ENCODE measurements at places on chromosomes 5 and 9.

DNA sequence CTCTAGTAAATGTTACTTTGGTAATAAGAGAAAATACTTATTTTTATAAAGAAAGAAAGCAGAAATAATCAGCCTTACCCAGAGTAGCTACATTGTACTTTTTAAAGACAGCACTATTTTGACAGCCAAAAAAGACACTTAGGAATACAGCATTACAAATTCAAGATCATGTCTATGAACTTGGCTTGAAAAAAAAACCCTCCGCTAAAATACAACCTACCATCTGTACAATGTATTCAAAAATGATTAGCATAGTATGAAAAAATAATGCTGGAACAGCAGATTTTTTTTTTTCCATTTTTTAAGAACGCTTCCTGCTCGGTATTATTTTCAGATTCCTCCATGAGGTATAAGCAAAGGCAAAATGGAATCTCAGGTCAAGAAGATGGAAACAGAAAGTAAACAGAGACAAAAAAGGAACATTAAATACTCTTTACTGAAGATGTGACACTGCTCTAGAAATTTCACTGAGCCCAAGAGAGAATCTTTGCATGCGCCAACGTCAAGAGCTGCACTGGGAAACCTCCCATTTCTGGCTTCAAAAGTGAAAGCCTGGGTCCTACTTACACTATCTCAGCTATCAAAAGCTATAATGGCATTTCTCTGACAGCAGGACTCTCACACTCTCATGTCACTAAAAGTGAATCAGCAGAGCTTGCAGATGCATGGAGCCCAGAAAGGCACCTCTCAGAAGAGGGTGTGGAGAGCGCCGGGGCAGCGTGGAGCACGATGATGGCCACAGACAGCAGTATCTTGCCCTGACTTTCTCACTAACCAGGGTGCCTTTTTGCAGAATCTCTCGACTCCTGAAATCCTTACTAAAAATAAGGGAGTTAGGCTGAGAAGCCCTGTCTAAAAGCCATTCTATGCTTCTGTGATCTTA is 167.4 kb downstream of the ELAVL2 start:
- no peak for DNase-seq

GRCh38 chr5:120873083-120873482 is 409.0 kb downstream of the PRR16 start:
- DNase-seq = no peak

DNA sequence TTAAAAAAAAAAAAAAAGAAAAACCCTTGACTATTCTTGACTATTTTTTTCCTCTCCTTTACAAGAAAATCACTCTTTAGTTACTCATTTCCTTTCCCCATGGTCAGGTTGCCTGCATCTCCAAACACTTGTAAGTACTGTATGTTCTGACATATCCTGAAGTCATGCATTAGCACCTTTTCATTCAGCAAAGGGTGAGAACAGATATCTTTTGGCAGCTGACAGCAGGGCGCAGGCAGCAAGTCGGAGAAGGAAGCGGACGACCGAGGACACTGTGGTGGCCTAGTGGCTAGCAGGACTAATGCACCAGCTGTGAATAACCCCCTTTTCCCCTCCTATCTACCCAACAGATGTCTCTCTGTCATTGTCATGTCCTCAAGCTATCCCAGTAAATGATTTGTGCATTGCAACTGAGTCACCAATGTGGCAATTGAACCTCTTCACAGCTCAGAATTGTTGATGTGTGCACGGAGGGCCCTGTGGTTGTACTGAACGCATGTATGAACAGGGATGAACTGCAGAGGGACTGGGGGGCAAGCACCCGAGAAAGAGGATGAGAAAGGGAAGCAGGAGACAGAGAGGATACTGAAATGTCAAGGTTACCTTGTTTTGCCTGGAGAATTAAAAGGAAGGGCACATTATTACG is 996.0 kb upstream of the ARRDC3 start:
- no peak for DNase-seq

DNA sequence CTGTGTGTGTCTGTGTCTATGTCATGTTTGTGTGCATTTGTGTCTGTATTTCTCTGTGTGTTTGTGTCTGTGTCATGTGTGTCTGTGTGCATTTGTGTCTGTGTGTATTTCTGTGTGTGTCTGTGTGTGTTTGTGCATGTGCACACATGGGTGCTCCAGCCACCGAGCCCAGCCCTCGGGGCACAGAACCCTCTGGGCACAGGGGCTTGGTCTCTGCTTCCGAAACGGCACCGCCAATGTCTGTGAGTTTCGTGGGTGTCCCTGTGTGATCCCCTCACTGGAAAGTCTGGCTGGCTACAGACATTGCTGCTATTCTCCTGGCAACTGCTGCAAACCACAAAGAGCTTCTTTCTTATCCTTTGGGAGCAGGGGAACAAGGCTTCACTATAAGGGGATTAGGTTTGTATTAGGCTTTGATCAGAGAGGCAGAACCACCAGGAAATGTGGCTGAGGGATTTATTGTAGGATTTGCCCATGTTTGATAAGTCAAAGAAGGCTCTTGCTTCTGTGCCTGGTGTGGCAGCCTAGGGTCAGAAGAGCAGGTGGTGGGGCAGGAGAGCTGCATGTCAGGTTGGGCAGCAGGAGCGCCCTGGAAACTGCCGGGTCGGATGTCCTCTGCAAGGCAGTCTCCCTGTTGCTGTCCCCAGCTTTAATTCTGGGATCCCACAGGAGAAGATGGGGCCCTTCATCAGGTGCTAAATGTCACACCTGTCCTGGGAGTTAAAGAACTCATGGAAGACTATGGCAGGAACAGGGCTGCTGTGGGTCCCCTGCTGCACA is 39.6 kb upstream of the FCN1 start:
- no peak for DNase-seq

- peak; percentile 24 for DNase-seq
Measured at GRCh38 chr5:102153003-102153759, 142.9 kb downstream of the SLCO4C1 start.

DNA sequence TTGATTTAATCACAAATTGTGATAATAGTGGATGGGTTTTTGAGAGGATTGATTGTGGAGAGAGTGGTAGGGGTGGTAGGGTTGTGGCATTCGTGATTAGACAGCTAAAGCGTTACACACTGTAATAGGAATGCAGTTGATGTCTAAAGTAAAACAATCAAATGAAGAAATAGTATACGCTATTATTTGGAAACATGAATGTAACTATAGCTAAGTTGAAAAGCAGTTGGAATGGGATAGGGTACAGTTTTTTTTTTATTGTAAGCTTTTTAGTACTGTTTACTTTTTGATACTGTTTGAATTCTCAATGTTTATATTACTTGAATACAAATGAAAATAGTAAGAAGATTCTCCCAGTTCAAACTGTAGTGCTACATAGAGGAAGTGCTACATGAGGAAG is 51.8 kb downstream of the RANBP17 start:
- DNase-seq = no peak

GRCh38 chr9:106718936-106719335 is 144.0 kb upstream of the ZNF462 start:
- DNase-seq = no peak

GRCh38 chr9:14538526-14538925 is 154.7 kb downstream of the ZDHHC21 start:
- no peak for DNase-seq

DNA sequence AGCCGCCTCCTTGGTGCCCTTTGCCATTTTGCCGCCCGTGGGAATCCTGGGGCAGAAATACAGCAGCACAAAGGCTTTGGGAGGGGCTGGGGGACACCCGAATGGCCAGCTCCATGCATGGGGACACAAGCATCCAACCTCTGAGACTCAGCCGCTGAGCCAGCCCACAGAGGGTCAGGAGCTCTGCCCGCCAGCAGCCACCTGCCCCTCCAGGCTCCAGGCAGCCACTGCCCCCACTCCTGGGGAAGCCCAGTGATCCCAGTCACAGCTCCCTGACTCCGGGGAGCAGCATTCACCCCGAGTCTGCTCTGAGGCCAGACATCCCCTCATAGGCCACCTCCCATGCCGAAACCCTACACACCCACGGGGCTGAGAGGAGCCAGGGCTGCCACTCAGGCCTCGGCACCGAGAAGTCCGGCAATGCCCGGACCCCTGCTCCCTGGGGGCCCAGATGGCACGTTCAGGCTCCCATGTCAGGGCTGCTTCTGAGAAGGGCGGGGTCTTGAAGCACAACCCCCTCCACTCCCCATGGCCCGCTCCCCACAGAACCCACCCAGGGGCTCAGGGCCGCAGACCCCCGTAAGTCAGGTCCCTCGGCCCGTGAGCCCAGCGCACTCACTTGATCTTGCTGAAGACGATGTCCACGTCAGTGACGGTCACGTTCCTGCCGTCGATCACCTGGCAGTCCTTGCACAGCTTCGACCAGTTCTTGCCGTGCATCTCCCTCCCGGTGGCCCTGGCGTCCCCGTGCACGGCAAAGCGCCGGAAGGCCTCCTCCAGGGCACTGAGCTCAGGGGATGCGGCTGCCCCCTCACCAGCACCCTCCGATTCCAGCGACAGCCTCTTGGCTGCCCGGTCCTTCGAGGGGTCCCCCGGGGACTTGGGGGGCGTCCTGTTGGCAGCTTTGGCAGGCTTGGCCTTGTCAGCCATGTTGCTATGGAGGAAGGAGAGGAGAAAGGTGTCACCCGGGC is 15.7 kb downstream of the TPPP start:
- no peak for DNase-seq

- DNase-seq = no peak
Measured at GRCh38 chr5:67195406-67196275, 958 bp downstream of the CD180 start.

Measured in neuronal stem cell (in vitro differentiated cells).